ENCODE measurements at places on chromosomes 5 and 9. TPM values are rescaled to one million over a fixed set of nuclear protein-coding genes. Genes with fewer than 3 reads are reported as not detected.

The DPYSL3 gene
- 125 TPM for total RNA-seq

GRCh38 chr9:15403155-15403554, 19.5 kb upstream of the SNAPC3 start:
- H3K27me3 ChIP-seq, result no peaks in the 10 kb centered on the region
- no peaks in the 10 kb centered on the region for H3K36me3 ChIP-seq
- no peak for DNase-seq
- no peak overlapping the region for H3K27ac ChIP-seq
- no peaks in the 10 kb centered on the region for H3K4me1 ChIP-seq
- no peak overlapping the region for H3K4me3 ChIP-seq

GRCh38 chr9:113932906-113933584, 56.9 kb downstream of the ZNF618 start:
- peaks cover 10% of the 10 kb centered on the region for H3K4me1 ChIP-seq
- no peak overlapping the region for H3K4me3 ChIP-seq
- no peaks in the 10 kb centered on the region for H3K27me3 ChIP-seq
- no peak for DNase-seq
- no peak overlapping the region for H3K27ac ChIP-seq

DNA sequence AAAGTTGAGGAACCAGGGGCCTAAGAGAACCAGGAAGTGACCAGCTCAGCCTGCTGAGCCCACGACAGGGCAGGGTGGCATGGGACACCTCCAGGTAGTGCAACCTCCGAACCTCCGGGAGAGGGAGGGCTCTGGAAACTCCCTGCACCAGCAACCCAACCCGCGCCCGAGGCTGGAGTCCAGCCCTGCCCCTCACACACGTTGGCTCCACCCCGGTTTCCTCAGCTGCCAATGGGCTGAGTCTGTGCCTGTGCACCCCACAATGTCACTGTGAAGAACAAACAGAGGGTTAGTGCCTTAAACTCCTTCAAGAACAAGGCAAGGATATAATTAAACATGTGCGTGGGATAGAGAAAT, 17.0 kb upstream of the UNC5A start:
- peaks cover 94% of the 10 kb centered on the region for H3K27me3 ChIP-seq
- no peak for DNase-seq
- no peak overlapping the region for H3K4me3 ChIP-seq
- H3K4me1 ChIP-seq, result no peaks in the 10 kb centered on the region

GRCh38 chr5:149827086-149827485, 97.0 kb downstream of the PPARGC1B start:
- DNase-seq, result no peak
- no peak overlapping the region for H3K4me3 ChIP-seq
- no peak overlapping the region for H3K27ac ChIP-seq

The TLR4 gene
- 19.5 TPM for total RNA-seq

DNA sequence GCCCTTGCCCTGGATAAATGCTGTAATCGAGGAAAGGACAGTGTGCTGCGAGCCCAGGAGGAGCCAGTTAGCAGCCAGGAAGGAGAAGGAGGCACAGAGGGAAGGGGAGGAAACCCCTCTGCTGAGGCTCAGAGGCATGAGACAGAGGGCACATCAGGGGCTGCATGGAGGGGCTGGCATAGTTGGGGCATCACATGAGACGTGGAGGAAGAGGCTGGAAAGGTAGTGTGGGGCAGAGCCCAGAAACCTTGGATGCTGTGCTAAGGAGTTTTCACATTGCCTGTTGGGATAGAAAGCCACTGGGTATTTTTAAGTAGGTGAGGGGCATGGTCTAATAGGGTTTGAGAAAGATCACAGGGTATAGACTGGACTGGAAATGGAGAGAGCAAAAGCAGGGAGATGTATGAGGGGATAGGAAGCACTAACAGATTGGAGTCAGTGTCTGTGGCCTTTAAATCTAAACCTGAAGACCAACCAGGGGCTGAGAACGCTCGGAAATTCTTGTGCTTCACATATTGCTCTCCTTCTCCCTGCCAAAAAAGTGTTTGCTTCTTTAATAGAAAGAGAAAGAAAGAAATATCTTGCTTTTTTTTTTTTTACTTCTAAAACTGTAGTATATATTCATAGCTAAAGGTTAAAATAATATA, 33.0 kb upstream of the ANGPTL2 start:
- H3K4me1 ChIP-seq, result peaks cover 17% of the 10 kb centered on the region
- no peaks in the 10 kb centered on the region for H3K36me3 ChIP-seq
- no peak overlapping the region for H3K27ac ChIP-seq
- H3K27me3 ChIP-seq, result no peaks in the 10 kb centered on the region
- no peak overlapping the region for H3K4me3 ChIP-seq

- H3K27me3 ChIP-seq, result 0 out of 2 replicates have a peak, but pooled peaks cover 7% of the 10 kb centered on the region
- DNase-seq, result no peak
- no peaks in the 10 kb centered on the region for H3K4me1 ChIP-seq
- H3K36me3 ChIP-seq, result no peaks in the 10 kb centered on the region
- no peak overlapping the region for H3K4me3 ChIP-seq
- no peak overlapping the region for H3K27ac ChIP-seq
These were observed 26.8 kb downstream of the FAM81B start for GRCh38 chr5:95417971-95418370.

The WDR38 gene
- total RNA-seq, result not detected

DNA sequence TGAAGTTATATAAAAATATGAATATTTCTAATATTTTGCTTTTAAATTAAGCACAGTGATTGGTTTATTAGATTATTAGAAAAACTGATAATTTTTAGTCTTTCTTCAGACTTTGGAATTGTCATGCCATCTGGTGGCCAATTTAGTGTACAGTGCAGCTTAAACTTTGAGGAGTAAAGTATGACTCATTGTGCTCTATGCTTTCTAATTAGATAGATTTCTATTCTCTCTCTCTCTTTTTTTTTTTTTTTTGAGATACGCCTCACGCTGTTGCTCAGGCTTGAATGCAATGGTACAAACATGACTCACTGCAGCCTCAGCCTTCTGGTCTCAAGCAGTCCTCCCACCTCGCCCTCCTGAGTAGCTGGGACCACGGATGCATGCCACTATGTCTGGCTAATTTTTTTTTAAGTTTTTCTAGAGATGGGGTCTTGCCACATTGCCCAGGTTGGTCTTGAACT, 42.1 kb upstream of the GPR21 start:
- no peaks in the 10 kb centered on the region for H3K4me1 ChIP-seq
- no peaks in the 10 kb centered on the region for H3K27me3 ChIP-seq
- peaks cover 20% of the 10 kb centered on the region for H3K36me3 ChIP-seq
- peak; percentile 77 for DNase-seq
- H3K4me3 ChIP-seq, result no peak overlapping the region
- peak overlapping the region; percentile 53 for H3K27ac ChIP-seq

DNA sequence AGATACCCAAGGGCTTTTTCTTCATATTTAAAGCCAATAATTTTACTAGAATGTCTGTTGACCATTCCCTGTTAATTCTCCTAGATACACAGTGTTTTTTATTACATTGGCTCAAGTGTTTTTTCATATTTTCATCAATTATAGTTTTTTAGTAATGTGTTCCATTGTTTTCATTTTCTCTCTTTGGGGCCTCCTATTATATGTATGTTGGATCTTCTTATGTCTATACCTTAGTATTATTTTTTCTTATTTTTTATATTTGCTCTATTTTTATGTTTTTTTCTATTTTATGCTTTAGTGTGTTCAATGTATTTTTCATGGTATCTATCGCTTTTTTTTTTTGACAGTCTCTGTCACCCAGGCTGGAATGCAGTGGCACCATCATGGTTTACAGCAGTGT, 7.5 kb downstream of the KIAA1958 start:
- no peak overlapping the region for H3K27ac ChIP-seq
- H3K4me1 ChIP-seq, result no peaks in the 10 kb centered on the region
- H3K4me3 ChIP-seq, result no peak overlapping the region
- no peaks in the 10 kb centered on the region for H3K27me3 ChIP-seq
- no peaks in the 10 kb centered on the region for H3K36me3 ChIP-seq

DNA sequence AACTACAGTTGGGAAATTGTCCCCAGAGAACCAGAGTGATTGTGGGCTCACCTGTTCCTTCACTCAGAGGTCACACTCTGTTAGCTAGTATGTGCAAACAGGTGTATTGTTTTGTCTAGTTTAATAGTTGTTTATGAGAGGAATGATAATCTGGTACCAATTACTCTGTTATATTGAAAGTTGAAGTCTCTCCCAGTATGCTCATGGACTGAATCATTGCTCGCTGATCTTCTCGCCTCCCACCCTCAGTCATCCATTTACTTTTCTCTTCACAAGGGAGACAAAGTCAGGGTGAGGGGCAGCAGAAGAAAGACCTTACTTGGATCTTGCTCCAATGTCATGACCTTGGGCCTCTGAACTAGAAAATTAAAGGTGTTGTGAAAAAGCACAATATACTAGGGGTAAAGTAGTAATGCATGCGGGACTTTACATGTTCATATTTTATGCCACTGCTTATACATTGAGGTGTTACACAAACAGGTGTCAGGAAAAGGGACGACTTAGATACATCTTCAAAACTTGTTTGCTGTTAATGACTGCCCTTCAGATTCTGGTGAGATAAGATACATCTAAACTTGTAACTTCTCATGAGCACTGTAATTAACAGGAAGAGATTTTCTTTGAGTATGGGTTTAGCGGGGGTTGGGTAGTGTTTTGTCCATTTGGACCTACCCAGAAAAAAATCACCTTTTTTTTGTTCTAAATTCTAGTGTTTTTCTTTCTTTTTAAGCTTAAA, 36.9 kb downstream of the LNPEP start:
- H3K4me3 ChIP-seq, result no peak overlapping the region
- peaks cover 16% of the 10 kb centered on the region for H3K4me1 ChIP-seq
- H3K36me3 ChIP-seq, result no peaks in the 10 kb centered on the region

DNA sequence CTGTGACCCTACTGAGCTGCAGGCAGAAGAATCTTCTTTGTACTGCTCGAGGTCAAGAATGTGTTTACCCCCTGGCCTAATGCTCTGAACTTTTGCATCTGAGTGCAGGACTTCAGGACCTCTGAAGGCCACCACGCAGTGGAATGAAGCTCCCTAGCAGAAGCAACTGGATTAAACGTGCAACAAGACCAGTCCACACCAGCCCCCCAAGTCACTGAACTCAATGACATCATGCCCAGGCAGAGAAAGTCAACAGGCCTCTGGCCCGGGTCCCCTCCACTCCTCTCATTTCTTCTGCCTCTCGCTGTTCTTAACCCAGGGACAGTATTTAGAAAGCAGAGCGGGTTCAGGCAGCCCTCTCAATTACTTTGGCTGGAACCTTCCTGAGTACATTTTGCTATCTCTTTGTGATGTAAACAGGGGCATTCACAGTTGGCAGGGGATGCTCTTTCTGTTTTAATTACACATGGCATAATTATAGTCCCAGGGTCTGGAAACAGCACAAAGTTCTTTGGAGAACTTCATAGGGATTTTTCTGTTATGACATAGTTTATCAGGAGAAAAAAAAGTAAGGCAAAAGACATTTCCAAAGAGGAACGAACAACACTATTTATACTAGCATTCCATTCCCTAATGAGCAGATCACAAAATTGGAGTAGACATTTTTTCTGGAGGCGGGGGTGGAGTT, 108.2 kb upstream of the SPATA31D4 start:
- H3K36me3 ChIP-seq, result no peaks in the 10 kb centered on the region
- DNase-seq, result no peak
- no peaks in the 10 kb centered on the region for H3K27me3 ChIP-seq
- H3K4me3 ChIP-seq, result no peak overlapping the region

The MEF2C gene
- 39.3 TPM for total RNA-seq

DNA sequence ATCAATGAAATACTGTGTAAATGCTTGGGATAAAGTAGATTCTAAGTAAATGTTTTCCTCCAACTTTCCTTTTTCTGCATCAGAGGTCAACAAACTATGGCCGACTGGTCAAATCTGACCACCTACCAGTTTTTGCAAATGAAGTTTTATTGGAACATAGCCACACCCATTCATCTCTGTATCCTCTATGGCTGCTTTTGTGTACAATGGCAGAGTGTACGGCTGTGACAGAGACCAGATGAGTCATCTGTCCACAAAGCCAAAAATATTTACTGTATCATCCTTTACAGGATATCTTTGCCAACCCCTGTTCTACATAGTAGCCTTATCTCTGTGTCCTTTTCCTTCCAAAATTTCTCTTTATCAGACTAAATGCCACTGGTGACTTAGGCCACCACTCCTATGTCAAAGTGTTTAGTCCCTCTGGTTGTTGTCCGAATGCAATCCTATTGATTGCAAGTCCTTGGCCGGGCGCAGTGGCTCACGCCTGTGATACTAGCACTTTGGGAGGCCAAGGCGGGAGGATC, 218.4 kb upstream of the KLF4 start:
- DNase-seq, result no peak
- no peaks in the 10 kb centered on the region for H3K36me3 ChIP-seq
- peaks cover 37% of the 10 kb centered on the region for H3K4me1 ChIP-seq
- no peak overlapping the region for H3K4me3 ChIP-seq
- H3K27ac ChIP-seq, result no peak overlapping the region

The SOWAHA gene
- total RNA-seq, result not detected

DNA sequence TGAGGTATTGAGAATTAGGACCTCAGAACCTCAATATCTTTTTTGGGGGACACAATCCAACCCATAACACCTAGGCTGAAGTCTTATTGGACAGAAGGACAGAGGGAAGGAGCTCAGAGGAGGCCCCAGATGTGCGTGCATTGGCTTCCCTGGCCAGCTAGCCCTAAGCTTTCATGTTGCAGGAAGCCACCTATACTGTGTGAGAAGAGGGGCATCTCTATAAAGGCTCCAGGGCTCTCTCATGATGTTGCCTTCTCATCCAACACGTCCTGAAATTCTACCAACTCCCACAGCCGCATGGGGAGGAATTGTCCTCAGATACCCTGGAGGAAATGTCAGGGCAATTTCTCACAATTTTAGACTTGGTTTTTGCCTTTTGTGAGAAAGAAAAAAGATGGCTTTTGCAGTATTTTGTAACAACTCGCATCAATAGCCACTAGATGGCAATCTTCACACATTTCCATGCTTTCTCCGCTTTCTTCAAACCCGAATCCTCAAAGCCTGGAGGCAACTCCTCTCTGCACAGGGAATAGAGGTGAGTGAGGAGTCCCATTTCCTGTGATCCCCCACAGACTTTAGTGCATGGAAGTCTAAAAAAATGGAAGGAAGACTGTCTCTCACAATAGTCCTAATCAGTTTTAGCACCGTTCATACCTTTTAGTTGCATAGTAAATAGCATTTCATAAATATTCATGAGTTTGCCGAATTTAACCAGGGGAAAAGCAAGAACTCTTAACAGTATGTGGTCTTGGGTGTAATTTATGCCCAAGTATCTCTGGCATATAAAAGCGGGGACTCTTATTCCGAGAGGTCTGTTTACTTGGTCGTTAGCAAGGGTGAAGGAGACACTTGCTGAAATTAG, 7.4 kb upstream of the PPP3R2 start:
- DNase-seq, result no peak
- no peak overlapping the region for H3K27ac ChIP-seq
- H3K4me3 ChIP-seq, result no peak overlapping the region
- peaks cover 16% of the 10 kb centered on the region for H3K27me3 ChIP-seq

- H3K27ac ChIP-seq, result peak overlapping the region; percentile 21
- H3K36me3 ChIP-seq, result no peaks in the 10 kb centered on the region
- DNase-seq, result no peak
- H3K27me3 ChIP-seq, result no peaks in the 10 kb centered on the region
- no peak overlapping the region for H3K4me3 ChIP-seq
These were observed 75.0 kb downstream of the ADAMTS12 start for GRCh38 chr5:33816791-33817190.

The RUSC2 gene
- total RNA-seq, result 24.0 TPM

- no peak overlapping the region for H3K4me3 ChIP-seq
- no peaks in the 10 kb centered on the region for H3K4me1 ChIP-seq
- no peak for DNase-seq
- H3K27me3 ChIP-seq, result no peaks in the 10 kb centered on the region
- H3K27ac ChIP-seq, result no peak overlapping the region
- no peaks in the 10 kb centered on the region for H3K36me3 ChIP-seq
These were observed 553.3 kb downstream of the HTR1A start for GRCh38 chr5:63408984-63409383.

All from SJSA1 (cell line).